ENCODE measurements at places on chromosomes 12 and 14. TPM values are rescaled to one million over a fixed set of nuclear protein-coding genes. Genes with fewer than 3 reads are reported as not detected.

TAS2R43 gene
- not detected for total RNA-seq

FITM1 gene
- 0.72 TPM for total RNA-seq

MYF6 gene
- not detected for total RNA-seq

- DNase-seq = peak; percentile 92
- no peaks in the 10 kb centered on the region for H3K36me3 ChIP-seq
- H3K27ac ChIP-seq = no peak overlapping the region
- H3K27me3 ChIP-seq = no peaks in the 10 kb centered on the region
Observed at GRCh38 chr12:104371043-104371870, 67.7 kb downstream of the EID3 start.

DNA sequence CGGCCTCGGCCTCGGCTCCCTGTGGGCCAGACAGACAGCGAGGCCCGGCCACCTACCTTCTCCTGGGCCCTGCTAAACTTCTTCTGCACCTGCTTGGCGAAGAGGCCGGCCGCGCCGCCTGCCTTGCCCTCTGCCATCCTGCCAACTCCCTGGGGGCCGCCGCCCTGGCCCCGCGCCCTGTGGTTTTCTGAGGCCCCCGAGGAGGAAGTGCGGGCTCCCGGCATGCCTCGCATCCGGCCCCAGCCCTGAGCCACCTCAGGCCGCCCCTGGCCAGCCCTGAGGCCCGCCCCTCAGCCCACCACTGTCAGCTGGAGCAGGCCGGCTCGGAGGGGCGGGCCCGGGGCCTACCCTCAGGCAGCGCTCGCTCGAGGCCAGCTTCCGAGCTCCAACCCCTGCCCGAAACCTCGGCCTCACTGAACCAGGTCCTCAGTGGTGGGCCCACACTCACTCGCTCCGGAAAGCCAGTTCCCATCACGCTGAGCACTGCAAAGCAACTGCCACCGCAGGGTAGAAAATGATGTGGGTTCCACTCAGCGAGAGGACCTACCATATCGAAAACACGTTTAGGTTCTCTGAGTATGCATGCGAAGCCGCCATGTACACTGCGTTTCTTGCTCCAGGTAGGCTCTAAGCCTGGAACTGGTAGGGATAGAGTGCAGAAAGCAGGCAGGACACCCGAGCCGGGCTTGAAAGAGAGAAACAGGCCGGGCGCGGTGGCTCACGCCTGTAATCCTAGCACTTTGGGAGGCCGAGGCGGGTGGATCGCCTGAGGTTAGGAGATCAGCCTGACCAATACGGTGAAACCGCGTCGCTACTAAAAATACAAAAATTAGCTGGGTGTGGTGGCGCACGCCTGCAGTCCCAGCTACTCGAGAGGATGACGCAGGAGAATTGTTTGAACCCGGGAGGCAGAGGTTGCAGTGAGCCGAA lies at the start of gene BIN2:
Gene BIN2 (minus strand): TSS at position 209 of the 930 bp plus-strand sequence. CDS start 72 bp downstream, at position 137.
- H3K27me3 ChIP-seq = no peaks in the 10 kb centered on the region
- no peak within 1 kb of the TSS for H3K4me3 ChIP-seq
- H3K27ac ChIP-seq = no peak within 1 kb of the TSS
- no peaks in the 10 kb centered on the region for H3K36me3 ChIP-seq

DNA sequence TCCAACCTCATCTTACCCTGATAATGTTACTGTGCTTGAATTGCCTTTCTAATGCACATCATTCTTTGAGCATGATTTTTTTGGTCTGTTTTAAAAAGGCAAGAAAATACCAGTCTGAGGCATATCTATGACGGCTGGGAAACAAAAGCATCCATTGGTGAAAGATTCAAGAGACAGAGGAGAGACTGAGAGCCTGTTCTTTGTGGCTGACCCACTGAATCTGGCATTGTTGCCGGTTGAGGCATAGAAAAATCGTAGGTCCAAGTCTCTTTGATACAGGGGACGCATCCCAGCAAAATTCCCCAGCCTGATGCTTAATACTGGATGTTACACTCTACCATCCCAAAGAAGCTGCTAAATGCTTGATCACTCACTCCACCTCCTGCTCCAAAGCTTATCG lies 2.9 kb upstream of the KLHL42 start:
- H3K27me3 ChIP-seq = no peaks in the 10 kb centered on the region
- peaks cover 16% of the 10 kb centered on the region for H3K4me1 ChIP-seq
- peak; percentile 55 for DNase-seq
- no peak overlapping the region for H3K4me3 ChIP-seq
